Activated T-cell treated with anti-CD3 and anti-CD28 coated beads, Interleukin-2, amount 50 U/mL, for 4 hours (primary cell): ENCODE measurements at places on chromosomes 5 and 9. TPM values are rescaled to one million over a fixed set of nuclear protein-coding genes. Genes with fewer than 3 reads are reported as not detected.

DNA sequence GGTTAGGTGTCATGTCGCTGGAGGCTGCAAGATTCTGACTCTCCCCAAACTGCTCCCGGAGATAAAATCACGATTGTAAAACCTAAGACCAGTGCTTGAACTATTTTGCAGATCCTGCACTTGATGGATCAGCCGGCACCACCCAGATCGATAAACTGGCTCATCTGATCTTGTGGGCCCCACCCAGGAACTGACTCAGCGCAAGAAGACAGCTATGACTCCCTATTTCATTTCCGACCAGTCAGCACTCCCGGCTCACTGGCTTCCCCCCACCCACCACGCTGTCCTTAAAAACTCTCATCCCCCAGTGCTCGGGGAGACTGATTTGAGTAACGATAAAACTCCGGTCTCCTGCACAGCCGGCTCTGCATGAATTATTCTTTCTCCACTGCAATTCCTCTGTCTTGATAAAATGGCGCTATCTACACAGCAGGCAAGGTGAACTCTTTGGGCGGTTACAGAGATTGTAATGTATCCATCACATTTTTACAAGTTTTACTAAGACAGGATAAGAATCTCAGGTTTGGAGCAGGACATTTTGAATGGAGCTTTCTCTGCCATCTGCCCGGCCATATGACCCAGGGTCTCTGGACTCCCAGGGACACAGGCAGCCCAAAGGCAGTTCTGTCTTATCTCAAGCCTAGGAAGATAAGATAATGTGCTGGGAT lies 10.6 kb upstream of the PPP1R26 start:
- DNase-seq = peak; percentile 28

DNA sequence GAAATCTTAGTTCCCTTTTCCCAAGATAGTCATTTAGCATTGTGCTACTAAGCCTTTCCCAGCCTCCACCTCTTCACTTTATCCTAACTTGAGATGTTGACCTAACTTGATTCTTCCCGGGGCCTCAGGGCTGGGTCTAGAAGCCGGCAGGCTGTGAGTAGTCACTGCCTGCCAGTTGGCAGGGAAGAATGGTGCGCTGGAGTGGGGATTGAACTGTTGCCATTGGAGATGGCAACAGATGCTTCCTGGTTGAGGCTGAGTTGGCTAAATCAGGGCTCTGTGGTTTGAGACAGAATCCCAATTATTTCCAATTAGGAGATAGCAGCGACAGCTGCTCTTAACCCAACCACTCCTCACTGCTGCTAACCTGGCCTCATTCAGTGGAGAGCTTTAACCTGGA lies 343.1 kb downstream of the BRINP1 start:
- no peak for DNase-seq

- no peak for DNase-seq
Measured at GRCh38 chr5:114192108-114192507, 169.8 kb upstream of the KCNN2 start.

GRCh38 chr9:69593301-69593700 lies 78.9 kb downstream of the APBA1 start:
- no peak for DNase-seq

DNA sequence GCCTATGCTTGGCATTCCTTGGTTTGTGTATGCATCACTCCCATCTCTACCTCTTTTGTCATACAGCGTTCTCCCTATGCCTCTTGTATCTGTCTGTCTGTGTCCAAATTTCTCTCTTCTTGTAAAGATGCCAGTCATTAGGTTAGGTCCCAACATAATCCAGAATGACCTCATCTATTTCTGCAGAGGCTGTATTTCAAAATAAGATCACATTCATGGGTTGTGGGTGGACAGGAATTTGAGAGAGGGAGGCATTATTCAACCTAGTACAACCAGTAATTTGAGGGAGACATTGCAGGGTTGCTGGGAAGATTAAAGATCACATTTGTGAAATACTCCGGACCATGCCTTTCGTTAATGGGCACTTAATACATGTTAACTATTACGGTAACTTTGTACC lies 155.0 kb downstream of the MAN2A1 start:
- DNase-seq = no peak

GRCh38 chr5:107486489-107486888 lies 184.2 kb downstream of the EFNA5 start:
- peak; percentile 6 for DNase-seq

- no peak for DNase-seq
Measured at GRCh38 chr9:99046068-99046467, 58.8 kb upstream of the TGFBR1 start.

- no peak for DNase-seq
Measured at GRCh38 chr9:34520505-34521385, 2.0 kb downstream of the ENHO start.

DNA sequence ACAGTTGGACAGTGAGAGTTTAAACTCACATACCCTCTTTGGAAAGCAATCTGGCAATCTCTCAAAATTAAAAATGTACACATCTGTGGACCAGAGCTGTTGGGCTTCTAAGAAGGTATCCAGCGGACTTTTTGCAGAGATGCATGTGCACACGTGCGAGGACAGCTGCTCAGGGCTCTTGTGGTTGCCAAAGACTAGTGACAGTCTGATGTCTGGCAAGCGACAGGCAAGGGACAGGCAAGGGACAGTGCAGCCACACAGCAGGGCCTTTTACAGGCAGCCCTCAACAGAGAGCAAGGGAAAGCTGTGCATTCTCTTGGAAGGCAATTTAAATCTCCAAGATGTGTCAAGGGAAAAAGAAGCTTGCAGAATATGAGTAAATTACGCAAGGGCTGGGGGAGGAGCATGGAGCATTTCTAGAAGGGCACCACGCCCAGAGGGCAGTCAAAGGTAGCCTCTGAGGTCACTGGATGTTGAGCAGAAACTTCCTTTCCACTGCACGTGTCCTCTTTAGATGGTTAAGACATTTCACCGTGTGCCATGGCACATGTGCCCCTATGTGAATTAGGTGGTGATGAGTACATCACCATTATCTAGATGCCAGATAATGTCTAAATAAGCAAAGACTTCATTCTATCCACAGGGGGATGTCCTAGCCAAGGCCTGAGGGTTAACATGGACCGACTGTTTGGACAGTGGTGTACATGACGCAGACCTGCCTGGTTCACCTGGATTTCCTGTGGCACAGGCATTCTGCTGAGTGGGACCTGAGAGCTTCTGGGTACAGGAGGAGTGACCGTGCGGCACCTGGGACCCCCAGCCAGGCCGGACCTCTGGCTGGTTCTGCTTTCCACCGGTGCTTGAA lies 9.1 kb downstream of the GFPT2 start:
- DNase-seq = no peak

- no peak for DNase-seq
Measured at GRCh38 chr9:77673941-77674791, 26.0 kb upstream of the GNA14 start.

DNA sequence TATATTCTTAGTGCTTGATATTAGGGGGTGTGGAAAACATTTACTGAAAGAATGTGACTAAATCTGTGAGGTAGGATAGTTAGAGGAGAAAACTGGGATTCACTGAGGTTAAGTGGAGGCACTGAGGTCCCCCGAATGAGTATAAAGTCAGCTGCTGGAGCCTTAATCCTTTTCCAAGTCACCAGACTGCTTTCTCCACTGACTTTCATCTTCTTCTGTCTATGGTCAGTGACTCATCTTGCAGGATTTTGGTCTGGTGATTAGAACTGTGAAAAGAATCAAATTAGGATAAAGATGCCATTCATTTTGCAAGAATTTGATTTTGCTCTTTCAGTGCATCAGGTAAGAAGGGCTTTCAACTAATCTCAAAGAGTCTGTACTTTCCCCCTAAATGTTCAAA lies 89.3 kb upstream of the ALDH1A1 start:
- DNase-seq = no peak

DNA sequence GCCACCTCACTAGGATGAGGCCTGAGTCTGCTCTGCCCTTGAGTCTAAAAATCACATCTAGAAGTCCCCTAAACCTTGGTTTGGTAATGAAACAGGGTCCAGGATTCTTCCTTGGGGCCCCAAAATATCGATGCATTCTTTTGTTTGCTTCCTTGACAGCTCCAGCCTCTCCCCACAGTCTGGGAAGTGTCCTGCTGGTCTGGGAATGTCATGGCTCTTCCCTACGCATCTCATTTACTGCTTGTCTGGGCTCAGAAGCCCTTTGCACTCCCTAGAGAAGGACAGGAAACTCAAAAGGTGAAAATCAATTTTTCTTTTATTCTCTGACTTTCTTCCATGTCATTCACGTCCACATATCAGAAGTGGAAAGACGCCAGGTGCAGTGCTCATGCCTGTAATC lies 115.8 kb downstream of the DRD1 start:
- DNase-seq = no peak

DNA sequence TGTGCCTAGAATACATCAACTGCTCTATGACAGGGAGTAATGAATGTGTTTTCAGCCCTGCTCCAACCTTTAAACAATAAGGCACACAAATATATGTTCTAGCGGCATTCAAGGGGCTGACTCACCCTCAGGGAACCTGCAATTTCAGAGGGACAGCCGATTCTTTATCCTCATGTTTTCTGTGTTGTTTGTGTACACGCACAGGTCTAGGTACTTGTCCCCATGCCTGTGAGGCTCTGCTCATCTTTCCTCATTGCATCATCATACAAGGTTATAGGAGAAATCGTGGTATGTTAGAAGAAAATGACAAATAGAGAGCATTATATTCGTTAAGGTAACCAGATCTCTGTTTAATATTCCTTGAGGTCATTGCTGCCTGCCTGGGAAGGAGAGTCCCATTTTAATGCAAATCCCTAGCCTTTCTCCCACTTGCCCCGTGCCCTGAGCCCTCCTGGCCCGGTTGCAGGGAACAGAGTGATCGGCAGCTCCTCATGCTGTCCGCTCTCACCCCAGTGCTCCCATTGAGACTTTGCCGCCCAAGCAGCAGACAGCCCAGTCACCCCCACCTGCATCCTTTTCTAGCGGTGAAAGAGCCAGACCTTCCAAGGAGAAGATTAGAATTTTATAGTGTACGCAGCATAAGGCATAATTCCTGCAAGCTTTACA lies 14.6 kb downstream of the MAP1B start:
- DNase-seq = no peak

DNA sequence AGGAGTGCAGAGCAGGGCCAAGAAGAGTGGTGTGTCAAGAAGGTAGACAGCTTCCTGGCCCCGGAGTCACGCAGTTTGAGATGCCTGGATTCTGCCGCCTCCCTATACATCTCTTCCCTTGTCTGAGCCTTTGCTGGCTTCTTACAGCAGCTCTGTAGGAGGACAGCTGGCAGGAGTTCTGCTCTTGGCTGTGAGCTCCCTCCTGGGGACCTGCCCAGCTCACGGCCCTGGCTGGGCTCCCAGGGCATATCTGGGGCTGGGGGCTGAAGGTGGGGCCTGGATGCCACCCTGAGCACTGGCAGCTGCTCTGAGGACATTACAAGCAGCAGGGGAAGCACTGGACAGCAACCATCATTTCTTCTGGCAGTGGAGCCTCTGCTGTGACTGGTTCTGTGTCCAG lies 786 bp upstream of the TSSK1B start:
- DNase-seq = no peak

DNA sequence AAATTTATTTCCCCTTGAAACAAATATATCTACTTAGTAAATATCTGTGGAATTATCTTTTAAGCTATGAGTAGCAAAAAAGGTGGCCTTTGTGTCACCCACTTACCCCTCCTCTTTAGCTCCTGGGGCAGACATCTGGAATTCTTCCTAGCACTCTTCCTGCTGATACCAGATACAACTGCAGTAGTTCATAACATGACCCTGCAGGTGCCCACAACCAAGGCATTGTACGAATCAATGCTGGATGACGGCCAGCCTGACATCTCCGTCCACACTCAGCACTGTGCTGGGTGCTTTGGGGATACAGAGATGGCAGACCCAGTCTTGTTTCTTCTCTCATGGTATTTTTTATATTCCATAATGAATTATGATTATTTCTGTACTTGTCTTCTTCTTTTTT lies 152.3 kb downstream of the GOLPH3 start:
- DNase-seq = no peak

- no peak for DNase-seq
Measured at GRCh38 chr9:109017493-109017892, 4.2 kb upstream of the CTNNAL1 start.

DNA sequence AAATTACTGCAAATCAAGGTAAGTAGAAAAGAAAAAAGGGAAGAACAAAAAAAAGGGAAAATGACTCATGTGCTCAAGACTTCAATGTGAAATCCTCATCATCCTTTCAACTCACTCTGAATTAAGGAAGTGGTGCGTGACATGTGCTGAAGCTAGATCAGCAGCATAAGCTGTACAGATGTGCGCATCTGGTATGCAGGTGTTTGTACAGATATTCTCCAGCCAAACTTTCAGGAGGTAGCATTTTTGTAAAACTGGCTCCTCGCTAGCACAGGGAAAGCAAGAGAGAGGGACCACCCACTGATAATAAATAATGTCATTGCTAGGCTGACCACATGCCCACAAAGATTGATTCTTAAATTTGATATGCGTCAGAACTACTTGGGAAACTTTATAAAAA lies 253.9 kb upstream of the RGMB start:
- DNase-seq = no peak

DNA sequence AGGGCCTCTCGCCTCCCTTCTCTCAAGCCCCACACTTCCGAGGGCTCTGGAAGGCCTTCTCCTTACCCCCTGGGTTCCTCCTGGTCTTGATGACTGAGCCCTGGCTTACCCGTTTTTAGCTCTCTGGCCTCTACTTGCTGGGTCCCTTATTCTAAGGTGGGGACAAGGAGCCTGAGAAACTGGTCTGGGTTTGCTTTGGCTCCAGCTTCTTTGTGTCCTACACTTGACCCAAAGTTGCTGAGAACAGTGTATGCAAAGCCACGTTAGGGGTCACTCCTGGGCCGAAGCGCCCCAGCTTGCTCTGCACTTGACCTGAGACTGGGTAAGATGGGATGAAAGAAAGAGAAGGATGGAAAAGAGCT lies 788 bp downstream of the ZNF346 start:
- DNase-seq = no peak

Gene TMEM232
- total RNA-seq = 0.29 TPM

Gene CDH18
- total RNA-seq = not detected

Gene CKMT2
- not detected for total RNA-seq

Gene TMEM215
- total RNA-seq = not detected

Gene P4HA2
- 3.5 TPM for total RNA-seq

Gene SMIM33
- 0.30 TPM for total RNA-seq

Gene NTNG2
- 0.91 TPM for total RNA-seq

Gene TMEM161B
- total RNA-seq = 24.5 TPM

Gene KIAA1958
- 4.7 TPM for total RNA-seq
